Activated CD8-positive, alpha-beta memory T cell treated with anti-CD3 and anti-CD28 coated beads, Interleukin-2, amount 10 ng/mL, durations not matched to agents 7 days and 5 days (primary cell): ENCODE measurements at places on chromosomes 3 and 15.

DNA sequence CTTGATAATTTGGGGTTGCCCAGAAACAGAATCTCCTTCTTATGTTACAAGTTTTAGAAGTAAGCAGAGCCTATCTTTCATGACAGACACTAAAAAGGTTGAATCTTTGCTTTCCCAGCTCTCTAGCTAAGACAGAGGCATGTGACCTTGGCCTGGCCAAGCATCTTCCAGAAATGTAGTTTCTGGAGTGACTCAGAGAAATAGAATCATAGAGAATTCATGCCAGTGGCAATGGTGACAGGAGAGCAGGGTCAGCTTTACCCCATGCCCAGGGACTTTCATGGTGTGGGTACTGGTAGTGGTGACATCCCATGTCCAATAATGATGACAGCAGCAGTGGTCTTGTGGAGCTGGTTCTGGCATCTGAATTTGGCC is 4.0 kb upstream of the PARP6 start:
- DNase-seq: no peak

DNA sequence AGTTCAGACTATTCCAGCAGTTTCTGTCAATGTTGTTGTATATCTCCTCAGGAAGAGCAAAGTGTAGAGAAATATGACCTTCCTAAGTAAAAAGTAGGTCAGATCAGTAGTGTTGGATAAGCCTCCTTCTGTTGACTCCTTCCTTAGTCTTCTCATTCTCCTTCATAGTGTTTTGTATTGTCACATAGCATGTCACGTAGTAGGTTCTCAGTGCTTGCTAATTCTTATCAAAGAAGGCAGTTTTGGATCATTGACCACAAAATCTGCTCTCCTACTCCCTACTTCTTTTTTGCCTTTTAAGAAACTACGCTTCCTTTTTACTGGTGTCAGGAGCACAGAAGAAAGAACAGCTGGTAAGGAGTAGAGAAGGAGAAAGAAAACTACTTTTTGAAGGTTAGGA is 1.0 kb upstream of the MGA start:
- no peak for DNase-seq

GRCh38 chr3:151635905-151636304 is 97.8 kb upstream of the AADACL2 start:
- DNase-seq: no peak

DNA sequence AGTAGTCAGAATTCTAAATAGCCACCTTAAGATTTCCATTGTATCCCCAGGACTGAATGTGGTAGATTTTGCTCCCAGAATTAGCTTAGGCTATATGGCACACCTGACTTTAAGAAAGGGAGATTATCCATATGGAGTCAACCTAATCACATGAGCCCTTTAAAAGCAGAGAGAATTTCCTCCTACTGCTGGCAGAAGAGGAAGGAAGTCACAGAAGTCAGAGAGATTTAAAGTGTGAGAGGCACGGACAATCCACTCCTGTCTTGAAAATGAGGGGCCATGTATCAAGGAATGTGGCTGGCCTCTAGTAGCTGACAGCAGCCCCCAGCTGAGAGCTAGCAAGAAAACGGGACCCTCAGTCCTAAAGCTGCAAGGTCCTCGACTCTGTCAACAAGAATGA is 26.8 kb downstream of the LRRC31 start:
- DNase-seq: no peak

GRCh38 chr15:22806664-22807063 is 20.2 kb downstream of the NIPA1 start:
- DNase-seq: no peak

DNA sequence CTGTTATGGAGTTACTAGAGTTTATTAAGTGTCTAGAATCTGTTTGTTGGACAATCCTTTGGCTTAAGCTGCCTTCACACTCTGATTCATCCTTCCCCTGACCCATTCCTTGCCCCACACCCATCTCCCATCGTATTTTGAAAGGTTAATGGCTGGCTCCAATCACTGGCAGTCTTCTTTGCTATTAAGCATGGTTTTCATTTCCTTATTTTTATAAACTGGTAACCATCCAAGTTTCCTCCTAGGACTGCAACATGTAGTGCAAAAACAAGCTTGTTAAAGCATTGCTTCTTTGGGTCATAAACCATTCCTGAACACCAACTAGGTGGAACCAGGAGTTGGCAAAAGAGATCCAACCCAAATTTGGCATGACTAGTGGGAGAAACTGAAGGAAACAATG is 148.4 kb downstream of the DTWD1 start:
- DNase-seq: no peak

DNA sequence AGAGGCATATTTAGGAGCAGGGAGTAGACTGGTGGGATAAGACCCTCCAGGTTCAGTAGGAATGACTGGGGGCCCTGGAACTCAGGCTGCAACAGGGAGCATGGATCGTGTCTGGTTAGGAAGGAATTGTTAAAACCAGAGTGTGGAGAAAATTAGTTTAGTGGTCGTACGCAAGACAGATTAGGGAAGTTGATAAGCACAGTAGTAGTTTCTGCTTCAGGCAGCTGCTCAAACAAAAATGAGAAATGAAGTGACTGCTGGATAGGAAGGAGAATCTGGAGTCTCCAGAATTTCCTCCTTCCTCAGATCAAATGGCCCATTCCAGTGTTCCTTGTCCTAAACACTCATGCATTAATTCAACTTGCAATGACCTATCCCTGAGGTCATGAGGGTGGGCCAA is 11.2 kb downstream of the MYD88 start:
- DNase-seq: no peak

DNA sequence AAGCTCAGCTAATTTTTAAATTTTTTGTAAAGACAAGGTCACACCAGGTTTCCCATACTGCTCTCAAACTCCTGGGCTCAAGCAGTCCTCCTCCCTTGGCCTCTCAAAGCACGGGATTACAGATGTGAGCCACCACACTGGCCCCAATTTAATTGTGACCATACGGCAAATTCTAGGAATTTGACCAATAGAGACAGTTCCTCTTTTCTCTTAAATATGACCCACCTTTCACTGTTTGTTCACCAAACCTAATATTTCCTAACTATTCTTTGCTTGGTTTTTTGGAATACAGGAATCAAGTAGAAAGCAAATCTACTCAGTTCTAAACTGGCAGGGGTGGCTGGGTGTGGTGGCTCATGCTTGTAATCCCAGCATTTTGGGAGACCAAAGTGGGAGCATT is 264.0 kb downstream of the SHQ1 start:
- no peak for DNase-seq

- DNase-seq: peak; percentile 77
Observed at GRCh38 chr3:52533623-52534280, at the start of gene NT5DC2. Gene NT5DC2, minus strand, starts transcription at chr3:52533857. Its CDS starts 120 bp downstream, at chr3:52533737.

DNA sequence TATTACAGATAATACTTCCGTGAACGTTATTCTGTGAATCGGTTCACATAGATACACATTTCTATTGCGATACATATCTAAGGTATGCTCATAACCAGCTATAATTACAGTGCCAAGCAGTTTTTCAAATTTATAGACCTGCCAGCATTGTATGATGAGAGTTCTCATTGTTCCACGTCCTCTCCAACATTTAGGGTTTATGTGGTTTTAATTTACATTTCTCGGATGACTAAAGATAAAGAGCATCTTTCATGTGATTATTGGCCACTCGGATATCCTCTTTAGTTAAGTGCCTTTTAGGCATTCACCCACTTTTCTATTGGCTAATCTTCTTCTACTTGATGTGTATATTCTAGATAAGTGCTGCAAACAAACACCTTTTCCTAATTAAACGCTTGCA is 134.7 kb upstream of the CCDC54 start:
- no peak for DNase-seq

DNA sequence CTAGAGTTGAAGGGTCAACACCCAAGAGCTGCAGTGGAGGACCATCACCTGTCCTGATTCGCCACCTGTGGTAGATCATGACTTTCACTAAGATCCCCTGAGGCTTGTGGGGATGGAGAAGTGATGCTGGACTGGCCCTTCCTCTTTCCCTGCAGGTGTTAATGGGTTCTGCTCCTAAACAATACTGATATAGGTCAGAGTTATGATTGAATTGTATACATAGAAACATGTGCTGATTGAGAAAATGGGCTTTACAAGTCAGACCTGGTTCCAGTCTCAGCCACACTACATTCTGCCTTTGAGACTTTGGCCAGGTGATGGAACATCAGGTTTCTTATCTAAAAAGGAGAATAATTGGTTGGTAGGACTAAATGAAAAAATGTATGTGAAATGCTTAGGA is 418.9 kb upstream of the TPRG1 start:
- DNase-seq: no peak

GRCh38 chr15:74869372-74869725 is 3.8 kb downstream of the SCAMP2 start:
- DNase-seq: no peak

- DNase-seq: no peak
Observed at GRCh38 chr3:149509526-149509925, 35.0 kb downstream of the TM4SF4 start.

- DNase-seq: no peak
Observed at GRCh38 chr15:38665586-38666305, 101.1 kb upstream of the RASGRP1 start.

DNA sequence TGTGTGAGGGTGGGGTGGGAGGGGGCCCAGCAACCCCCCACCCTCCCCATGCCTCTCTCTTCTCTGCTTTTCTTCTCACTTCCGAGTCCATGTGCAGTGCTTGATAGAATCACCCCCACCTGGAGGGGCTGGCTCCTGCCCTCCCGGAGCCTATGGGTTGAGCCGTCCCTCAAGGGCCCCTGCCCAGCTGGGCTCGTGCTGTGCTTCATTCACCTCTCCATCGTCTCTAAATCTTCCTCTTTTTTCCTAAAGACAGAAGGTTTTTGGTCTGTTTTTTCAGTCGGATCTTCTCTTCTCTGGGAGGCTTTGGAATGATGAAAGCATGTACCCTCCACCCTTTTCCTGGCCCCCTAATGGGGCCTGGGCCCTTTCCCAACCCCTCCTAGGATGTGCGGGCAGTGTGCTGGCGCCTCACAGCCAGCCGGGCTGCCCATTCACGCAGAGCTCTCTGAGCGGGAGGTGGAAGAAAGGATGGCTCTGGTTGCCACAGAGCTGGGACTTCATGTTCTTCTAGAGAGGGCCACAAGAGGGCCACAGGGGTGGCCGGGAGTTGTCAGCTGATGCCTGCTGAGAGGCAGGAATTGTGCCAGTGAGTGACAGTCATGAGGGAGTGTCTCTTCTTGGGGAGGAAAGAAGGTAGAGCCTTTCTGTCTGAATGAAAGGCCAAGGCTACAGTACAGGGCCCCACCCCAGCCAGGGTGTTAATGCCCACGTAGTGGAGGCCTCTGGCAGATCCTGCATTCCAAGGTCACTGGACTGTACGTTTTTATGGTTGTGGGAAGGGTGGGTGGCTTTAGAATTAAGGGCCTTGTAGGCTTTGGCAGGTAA is 8.1 kb downstream of the FAM131A start:
- no peak for DNase-seq

DNA sequence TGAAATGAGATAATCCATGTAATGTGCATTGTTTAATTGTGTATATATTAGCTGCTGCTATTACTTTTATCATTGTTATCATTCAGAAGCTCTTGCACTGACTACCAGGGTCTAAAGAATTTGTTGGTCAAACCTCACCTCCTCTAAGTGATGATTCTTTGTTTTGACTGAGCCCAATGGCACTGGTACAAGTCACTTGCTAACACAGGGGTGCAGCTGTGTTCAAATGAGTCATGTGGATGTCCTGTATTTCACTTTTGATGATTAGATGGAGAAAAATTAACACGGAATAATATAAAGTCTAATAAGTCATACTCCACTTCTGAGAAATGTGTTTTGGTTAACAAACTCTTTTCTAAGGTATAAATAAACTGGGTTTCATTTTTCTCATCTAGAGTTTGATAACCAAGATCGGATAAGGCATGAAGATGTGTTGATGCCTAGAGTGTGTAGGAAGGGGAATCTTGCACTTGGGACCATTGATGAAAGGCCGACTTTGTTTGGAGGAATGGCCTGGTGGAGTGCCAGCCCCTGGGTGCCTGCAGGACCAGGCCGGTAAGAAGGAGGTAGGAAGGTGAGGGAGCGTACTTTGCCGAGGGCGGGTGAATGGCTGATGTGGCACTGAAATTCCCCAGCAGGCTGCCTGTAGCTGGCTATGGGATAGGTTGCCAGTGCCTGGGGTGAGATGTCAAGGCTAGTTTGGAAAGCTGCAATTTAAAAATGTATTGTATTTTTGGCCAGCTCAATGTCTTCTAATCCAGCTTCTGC is 244.7 kb upstream of the ZPLD1 start:
- no peak for DNase-seq

- no peak for DNase-seq
Observed at GRCh38 chr3:156218353-156218744, 98.0 kb downstream of the KCNAB1 start.

- no peak for DNase-seq
Observed at GRCh38 chr3:183541235-183541655, 14.3 kb downstream of the KLHL6 start.

DNA sequence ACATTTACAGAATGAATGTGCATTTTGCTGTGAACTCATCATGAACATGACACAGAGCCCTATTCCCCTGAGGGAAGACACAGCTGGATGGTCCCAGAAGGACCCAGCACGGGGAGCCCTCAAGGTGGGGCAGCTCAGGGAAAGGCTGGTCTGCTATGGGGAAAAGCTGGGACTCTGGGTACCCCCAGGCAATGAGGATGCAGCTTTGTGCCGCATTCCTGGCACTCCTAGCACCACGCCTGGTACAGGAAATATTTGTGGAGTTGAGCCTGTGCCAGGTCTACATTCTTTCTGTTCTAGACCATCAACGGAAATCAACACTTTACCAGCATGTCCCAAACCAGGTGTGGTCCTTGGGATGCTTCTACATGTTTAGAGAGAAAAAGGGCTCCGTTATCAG is 74.0 kb downstream of the SRGAP3 start:
- no peak for DNase-seq

DNA sequence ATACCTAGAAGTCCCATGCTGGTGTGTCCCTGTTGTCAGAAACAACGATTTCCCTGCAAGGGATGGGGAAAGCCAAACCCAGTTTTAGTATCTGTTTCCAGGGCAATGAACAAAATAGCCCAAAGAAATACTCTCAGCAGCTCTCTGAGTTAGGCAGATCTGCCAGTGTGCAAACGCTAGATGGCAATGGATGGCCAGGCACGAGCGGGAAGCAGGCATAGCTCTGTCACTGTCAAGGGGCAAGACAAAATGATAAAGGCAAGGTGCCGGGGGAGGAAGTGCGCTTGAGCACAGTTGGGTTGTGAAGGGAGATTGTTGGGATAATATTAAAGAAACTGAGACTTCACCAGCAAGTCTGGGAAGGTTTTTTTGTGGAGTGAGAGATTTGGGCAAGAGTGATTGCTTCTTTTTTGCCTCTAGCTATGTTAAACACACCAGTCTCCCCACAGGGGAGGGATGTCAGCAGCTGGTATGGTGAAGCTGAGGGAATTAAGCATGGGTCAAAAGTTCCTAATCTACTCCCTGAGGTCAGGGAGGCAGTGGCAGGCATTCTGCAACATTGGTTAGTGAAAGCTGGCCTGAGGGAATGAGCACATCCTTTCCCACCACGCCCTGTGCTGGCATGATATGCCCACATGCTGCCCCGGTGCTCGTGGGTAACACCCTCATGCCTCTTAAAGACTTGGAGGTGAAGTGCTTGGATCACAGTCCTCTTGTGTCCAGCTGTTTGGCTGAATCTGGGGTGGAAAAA is 117.5 kb downstream of the PDCD6IP start:
- no peak for DNase-seq

DNA sequence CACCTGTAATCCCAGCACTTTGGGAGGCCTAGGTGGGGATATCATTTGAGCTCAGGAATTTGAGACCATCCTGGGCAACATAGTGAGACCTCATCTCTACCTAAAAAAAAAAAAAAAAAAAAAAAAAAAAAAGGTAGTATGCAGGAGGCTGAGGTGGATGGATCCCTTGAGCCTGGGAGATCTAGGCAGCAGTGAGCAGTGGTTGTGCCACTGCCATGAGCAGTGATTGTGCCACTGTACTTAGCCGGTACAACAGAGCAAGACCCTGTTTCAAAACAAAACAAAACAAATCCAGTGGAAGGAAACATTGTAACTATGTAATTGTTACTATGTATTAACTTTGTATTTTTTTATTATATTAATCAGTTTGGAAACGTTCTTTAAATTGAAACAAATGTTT is 5.9 kb downstream of the FEM1B start:
- DNase-seq: no peak
